ENCODE measurements at places on chromosomes 3 and 15.

GRCh38 chr3:157695586-157695985, 192.4 kb upstream of the VEPH1 start:
- no peak for DNase-seq

DNA sequence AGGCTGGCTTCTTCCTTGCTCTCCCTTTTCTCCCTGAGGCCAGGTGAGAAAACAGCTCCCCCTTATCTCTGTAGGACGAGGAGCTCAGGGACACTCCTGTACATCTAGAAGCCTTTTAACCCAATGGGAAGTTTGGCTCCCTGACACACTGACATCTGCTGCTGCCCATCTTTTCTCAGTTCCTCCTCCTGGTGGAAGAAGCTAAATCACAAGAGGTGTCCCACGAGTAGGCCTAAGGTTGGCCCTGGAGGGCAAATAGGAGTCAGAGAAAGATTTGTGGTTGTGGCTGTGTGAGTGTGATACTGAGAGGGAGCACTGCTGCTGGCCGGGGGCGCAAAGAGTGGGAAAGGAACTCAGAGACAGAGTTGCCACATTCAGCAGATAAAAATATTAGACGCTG, 49.5 kb downstream of the ARHGAP31 start:
- DNase-seq: no peak

DNA sequence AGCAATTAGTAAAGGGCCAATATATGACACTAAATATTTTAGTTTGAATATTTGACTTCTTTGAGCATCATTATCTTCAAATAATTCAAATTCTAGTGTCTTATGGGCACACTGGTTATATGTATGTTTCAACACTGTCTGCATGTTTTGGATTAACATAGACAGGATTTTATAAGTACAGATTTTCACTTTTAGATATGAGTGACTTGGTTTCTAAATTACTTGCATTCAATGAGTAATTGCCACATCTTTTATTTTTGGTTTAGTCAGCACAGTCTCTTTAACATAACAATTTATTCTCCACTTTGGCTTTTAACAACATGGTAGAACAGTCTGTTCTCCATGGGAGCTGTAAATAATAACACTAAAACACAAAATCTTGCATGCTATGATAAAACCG, 674.8 kb downstream of the TBL1XR1 start:
- no peak for DNase-seq

DNA sequence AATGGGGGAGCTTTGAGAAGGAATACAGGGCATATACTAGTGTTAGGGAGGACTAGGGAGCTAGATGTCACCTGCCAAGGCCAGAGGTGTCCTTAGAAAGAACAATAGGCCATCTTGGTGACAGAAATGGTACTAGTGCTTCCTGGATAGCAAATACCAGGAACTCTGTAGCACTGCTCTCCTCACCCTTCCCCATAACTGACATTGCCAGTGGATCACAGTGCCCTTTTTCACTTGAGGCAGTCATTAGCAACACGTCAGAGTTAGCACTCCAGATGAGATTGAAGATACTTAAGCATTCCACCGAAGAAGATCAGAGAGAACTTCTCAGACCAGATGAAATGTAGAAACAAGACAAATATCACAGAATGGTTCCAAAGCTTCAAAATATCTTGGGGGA, 103.1 kb upstream of the PDZRN3 start:
- no peak for DNase-seq

GRCh38 chr15:58065445-58066041, at the start of gene ALDH1A2:
Gene ALDH1A2, minus strand, starts transcription at chr15:58065711. Its CDS starts 61 bp downstream, at chr15:58065650.
- DNase-seq: no peak

DNA sequence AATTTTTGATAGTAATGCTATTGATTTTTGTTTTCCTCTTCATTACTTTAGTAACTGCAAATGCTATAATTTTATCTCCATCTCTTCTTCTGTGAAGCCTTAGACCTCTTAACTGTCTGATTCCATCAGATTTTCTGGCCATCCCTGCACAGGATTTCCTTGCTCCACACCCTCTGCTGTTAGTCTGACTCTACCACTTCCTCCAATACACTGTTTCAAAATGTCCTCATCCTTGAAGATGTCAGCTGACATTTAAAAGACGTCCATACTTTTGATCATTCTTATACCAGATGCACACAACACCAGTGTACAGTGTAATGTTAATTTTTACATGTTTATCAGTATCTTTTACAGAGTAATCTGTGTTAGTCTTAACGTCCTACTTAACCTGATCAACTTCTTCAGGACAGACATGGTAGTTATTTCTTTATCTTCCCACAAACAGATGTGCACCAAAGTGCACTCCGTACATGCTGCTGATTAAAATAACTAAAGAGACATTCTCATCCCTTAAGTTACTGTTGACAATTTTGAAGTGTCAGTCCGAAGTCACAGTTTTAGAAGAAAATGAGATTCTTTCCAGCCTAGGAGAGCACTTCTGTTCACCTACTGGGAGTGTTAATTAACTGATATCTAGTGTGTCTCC, 102.4 kb upstream of the RASGRP1 start:
- no peak for DNase-seq

DNA sequence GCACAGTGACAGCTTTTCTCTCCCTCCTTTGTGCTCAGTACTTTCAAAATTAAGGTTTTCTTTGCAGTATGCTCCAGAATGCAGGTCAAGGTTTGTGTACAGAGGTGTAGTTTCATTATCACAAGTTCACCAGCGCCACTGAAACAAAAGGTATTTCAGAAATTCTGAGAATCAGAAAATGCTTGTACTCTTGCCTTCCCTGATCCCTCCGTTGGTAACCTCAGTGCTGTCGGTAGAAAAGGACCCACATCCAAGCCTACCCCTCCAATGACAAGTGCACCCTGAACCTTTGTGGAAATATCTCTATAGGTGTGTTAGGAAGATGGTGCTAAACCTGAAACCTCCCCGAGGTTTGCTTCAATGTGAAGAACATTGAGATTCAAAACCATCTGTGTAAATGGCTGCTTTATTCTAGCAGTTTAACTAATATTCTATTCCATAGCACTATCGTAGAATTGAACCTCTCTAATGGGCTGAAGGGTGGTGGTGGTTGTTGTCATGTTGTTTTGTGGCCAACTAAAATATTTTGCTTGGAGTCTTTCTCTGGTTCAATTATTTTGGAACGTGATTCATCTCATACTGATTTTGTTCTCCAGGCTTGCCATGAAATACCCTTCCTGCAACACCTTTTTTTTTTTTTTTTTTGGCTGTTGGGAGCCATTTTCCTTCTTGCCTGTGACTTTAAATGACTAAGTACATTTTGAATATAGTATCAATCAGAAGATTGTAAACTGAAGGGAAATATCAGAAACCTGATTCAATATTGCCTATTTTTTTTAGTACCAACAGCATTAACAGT, 20.7 kb downstream of the ZBTB38 start:
- peak; percentile 91 for DNase-seq

- no peak for DNase-seq
Measured at GRCh38 chr15:86444527-86444926, 364.9 kb downstream of the AGBL1 start.

GRCh38 chr3:53630547-53630946, 136.1 kb downstream of the CACNA1D start:
- DNase-seq: no peak

- DNase-seq: no peak
Measured at GRCh38 chr3:30308131-30308530, 298.3 kb upstream of the TGFBR2 start.

- DNase-seq: no peak
Measured at GRCh38 chr3:31013843-31014242, 119.4 kb upstream of the GADL1 start.

- no peak for DNase-seq
Measured at GRCh38 chr3:38907426-38907825, 91.4 kb upstream of the SCN10A start.

- DNase-seq: no peak
Measured at GRCh38 chr3:125051715-125052581, 3.8 kb downstream of the HEG1 start.

DNA sequence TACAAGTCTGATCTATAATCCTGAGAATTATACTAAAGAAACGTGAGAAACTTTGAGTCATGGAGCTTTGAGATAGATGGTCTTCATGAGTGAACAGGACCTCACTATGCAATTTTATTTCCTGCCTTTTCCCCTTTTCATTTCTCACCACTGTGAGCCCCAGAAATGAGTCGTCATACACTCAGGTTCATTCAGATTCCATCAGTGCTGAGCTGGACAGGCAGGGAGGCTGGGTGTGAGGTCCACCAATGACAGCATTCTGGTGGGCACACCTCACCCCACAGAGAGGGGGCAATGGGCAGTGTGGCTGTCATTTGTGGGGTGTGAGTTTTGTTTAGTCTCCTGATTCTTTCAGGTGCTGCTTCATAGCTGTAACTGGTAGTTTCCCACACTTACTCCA, 16.9 kb downstream of the TIGIT start:
- no peak for DNase-seq

DNA sequence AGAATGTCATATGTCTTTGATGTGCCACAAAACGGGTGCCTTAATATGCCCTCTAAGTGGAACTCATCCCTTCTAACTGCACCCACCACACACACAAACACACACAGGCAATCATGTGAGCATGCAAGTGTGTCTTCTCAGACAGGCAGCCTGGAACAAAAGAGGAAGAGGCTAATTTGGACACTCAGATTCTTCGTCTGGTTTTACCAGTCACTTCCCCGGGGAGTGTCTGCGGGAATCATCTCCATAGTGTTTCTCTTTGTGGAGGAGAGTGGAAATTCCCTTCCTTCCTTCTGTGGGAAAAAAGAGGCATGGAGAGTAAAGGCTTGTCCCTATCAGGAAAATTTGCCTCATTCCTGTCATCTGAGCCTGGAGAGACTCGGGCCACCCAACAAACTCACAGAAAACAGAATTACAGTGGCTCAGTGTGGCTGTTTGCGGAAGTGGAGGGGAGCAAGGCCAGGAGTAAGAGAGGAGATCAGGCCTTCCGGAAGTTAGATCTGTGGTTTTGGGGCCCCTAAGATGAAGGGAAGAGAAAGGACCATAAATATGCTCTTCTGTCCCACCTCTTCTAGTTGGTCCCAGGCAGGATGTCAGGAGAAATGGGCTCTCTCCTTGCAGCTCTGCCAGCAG, 212.6 kb upstream of the SEMA6D start:
- DNase-seq: no peak

DNA sequence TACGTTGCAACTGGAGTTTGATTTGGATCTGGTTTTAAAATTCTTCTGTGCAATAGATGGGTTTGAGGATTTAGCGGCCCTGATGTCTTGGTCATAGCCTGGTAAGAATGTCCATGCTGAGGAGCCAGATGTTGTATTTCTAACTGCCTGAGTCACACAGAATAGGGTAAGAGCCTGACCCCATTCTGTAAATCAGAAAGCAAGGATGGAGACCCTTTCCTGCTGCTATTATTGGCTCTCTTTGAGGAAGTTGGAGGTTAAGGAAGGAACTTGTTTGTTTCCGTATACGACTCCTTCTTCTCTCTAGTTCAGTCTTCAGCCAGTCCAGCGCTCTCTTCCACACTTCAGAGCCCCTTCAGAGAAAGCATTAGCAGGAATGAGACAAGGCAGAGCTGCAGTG, 65.1 kb downstream of the HCN4 start:
- DNase-seq: no peak

DNA sequence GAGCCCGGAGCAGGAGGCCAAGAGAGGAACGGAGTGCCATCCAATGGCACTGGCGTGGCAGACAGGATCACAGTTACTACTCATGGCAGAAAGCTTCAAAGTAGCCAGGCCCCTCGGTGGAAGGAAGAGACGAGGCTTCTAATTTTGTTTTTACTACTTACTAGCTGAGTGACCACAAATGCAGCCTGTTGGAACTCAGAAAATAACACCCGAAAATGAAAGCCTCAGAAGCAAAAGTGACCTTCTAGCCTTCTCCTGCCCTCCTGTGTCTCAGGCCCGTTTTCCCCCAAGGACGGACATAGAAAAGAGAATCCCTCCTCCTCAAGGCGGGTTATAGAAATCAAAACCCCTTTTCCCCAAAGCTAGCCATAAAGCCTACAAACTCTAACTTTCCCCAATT, 9.9 kb upstream of the STRA6 start:
- DNase-seq: no peak

- no peak for DNase-seq
Measured at GRCh38 chr3:161337311-161337710, 34.0 kb downstream of the SPTSSB start.

- DNase-seq: no peak
Measured at GRCh38 chr15:52037889-52038505, 19.0 kb downstream of the MAPK6 start.

- no peak for DNase-seq
Measured at GRCh38 chr3:127000119-127000518, 17.2 kb downstream of the PLXNA1 start.

GRCh38 chr3:20077068-20077467, 36.8 kb downstream of the KAT2B start:
- no peak for DNase-seq

DNA sequence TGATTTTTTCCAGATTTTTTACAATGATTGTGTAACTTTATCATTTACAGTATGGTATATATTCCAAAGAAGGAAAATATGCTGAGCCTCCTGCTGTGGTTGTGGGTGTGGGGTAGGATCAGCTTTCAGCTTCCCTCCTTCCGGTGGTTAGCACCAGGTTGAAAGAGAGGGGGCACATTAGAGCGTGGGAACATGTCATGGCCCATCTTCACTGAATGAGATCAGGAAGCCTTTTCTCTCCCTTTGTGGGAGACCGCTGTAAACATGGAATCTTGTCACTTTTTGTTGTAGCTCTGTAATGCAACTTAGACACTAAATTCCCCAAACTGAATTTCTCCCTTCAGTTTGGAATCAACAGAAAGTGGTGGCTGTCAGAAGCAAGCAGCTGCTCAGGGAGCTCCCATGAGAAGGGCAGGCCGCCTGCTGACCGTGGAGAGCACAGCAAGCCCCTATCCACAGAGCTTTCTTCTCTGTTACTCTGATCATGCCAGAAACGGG, 86.7 kb upstream of the LIMD1 start:
- no peak for DNase-seq

DNA sequence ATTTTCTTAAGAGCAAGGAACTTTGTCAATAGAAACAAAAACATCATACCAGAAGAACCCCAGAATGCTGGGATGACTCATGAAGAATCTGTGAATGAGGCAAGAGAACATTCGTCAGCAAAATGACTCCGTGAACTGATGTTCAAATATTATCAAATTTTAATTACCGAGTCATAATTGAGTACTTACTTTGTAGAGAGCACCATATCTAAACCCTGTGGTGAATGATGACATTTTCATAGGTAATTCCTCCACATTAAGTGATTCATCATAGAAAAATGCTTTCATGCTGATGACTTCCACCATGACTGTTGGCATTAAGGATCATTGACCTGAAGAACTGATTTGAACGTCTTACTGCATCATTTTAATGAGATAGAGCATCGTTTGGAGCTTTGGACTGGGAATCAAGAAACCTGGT, 56.3 kb downstream of the PPARG start:
- DNase-seq: no peak

GRCh38 chr3:174758943-174759342, 100.2 kb upstream of the NAALADL2 start:
- no peak for DNase-seq

DNA sequence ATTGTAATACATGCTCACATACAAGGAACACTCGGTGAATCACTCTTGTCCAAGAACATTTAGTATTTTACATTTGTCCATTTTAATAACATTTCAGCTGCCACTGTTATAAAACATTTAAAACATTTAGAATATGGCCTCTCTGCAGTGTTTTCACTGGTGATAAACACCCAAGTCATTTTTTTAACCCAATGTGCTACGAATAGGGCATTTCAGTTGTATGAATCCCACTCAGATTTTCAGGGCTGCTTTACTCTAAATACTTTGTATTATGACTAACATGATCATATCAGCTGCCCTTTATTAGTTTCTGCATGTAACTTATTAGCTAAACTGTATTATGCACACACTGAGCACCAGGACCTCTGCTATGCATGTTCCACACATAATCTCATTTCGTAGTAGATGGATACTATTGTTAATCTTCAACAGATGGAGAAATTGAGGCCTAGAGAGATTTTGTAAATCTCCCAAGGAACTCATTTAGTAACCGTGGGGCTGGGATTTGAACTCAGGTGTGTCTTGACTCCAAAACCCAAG, 148.6 kb upstream of the CDIN1 start:
- no peak for DNase-seq

Measured in NCI-H1092 treated with DMSO at 0.1 percent for 48 hours (cell line).